ENCODE measurements at places on chromosomes 6 and 20.

- DNase-seq = no peak
These were observed 81.7 kb downstream of the QKI start for GRCh38 chr6:163496205-163496604.

- DNase-seq = no peak
These were observed 6.4 kb downstream of the GATA5 start for GRCh38 chr20:62469352-62469751.

DNA sequence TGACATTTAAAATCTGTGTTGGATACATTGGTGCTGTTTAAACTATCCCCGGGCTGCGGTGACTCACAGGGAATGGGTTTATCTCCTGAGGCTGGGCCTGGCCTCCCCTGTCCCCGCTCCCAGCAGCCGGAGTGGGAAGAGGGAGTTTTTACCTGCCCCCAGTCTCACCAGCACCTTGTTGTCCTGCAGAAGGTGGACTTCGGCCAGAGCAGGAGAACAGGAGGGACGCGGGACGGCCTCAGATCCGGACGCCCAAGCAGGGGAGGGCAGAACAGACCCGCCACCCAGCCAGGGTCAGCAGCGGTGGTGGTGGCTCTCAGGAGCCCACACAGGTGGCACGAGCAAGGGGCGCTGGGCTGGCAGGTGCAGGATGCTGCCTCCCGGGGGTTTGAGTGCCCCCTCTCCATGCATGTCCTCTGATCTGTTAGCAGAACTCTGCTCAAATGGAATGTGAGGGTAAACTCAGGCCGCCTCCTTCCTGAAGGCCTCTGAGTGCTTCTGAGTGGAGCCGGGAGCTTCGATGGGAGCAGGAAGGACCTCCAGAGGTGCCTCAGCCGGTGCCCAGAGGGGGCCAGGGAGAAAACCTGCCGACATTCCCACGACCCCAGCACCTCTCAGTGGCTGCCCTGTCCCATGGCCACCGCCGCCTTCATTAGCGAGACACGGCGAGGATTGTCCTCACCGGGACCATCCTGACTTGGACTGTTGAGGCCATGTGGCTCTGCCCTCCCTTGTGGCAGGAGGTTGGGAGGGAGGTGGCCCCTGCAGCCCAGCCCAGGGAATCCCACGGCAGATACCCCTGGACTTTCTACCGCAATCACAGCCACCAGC, 43.4 kb upstream of the MRGBP start:
- DNase-seq = no peak

GRCh38 chr6:161630674-161631073, 356.8 kb upstream of the AGPAT4 start:
- no peak for DNase-seq

- DNase-seq = no peak
These were observed 5.2 kb upstream of the BPIFB6 start for GRCh38 chr20:33026072-33026778.
